Stimulated activated CD4-positive, alpha-beta T cell treated with anti-CD3 and anti-CD28 coated beads, Interleukin-12 subunit alpha, Interleukin-12 subunit beta, amount 100 ng/mL, for 4 hours (primary cell): ENCODE measurements at places on chromosomes 4 and X.

DNA sequence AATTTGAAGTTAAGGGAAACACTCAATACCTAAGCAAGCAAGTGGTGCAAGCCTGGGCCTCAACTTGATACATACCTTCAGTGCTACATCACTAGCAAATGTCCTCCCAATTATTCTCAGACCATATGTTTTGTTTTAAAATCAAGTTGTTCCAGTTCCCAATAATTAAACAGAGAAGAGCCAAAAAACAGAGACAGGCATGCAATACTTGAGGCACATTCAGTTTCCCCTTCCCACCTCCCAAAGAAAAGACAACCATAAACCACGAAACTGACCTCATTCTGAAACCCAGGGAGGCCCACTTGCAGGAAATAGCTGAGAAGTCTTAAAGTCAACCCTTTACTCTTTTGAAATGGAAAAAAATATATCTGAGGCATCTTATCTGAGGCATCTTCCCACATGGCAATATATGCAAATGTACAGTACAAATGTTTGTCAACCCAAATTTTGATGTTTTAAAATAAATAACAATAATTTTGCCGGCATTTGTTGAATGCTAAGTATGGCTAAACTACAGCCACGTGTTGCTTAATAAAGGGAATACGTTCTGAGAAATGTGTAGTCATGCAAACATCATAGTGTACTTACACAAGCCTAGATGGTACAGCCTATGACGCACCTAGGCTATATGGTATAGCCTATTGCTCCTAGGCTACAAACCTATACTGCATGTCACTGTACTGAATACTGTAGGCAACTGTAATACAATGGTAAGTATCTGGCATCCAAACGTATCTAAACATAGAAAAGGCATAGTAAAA, 147.5 kb downstream of the TSPAN5 start:
- no peak for DNase-seq

DNA sequence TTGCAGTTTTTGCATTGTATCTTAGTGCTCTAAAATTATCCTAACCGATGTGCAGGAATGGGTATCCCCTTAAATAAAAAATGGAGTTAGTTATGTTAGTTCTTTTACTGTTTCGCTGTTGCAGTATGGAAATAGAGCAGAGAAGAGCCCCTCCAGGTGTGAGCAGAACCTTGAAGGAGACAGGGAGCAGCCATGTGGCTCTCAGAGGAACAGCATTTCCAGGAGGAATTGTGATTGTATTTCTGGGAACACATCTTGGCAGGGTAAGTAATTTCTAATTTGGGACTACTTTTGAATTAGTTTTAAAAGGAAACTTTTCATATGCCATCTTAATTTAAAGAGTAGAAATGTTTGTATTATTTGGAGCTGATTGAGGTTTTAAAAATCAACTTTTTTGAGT, 5.3 kb upstream of the CCDC158 start:
- DNase-seq = no peak

DNA sequence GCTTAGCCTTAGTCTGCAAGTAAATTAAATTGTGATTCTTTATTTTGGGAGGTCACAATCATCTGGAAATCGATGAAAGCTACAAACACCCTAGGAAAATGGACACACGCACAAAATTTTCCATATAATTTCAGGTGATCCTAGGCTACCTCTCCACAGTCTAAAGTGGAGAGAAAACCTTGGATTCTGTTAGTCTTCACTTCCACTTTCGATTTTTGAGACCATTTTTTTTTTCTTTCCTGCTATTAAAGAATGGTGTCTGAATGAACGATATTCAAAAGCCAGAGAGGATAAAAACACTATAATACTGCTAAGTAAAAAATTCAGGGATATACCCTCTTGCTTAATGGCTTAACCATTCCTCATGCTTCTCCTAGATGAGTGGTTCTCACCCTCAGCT, 1.7 kb downstream of the FBXL5 start:
- DNase-seq = no peak

GRCh38 chr4:4912155-4912554, 52.7 kb downstream of the MSX1 start:
- no peak for DNase-seq

GRCh38 chr4:140693562-140693961, 62.6 kb downstream of the TBC1D9 start:
- no peak for DNase-seq

DNA sequence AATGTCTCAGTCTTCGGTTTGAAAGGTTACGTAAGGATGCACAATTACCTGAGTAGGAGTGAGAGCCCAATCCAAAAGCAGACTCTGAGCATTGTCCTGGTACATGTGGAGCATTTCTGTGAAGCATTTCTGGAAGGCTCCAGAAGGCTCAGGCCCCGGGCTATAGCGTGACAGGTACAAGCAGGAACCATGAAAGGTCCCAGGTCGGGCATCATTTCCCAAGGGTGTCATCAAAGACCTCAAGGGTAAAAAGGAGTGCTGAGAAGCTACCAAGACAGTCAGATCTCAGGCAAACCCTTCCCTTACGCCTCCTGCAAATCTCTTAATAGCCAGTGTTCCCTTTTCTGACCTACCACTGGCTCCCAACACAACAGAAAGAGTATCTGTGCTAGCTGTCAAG, 30.8 kb downstream of the GPC4 start:
- DNase-seq = no peak

- no peak for DNase-seq
Measured at GRCh38 chrX:135437867-135438733, 16.4 kb downstream of the SMIM10L2A start.

DNA sequence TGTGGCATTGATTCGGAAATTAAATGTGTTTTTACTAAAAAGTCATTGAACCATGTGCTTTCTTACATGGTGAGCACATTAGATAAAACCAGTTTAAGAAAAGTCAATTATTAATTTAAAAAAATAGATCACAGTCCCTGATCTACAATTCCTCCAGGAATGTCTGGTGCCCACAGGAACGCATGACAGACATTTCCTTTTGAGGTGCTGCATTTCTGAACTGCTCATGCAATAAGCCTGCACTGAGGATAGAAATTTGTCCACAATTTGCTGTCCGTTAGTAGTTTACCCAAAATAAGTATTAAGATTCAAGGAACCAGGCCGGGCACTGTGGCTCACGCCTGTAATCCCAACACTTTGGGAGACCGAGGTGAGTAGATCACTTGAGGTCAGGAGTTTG, 8.2 kb upstream of the ADAMTS3 start:
- DNase-seq = no peak

DNA sequence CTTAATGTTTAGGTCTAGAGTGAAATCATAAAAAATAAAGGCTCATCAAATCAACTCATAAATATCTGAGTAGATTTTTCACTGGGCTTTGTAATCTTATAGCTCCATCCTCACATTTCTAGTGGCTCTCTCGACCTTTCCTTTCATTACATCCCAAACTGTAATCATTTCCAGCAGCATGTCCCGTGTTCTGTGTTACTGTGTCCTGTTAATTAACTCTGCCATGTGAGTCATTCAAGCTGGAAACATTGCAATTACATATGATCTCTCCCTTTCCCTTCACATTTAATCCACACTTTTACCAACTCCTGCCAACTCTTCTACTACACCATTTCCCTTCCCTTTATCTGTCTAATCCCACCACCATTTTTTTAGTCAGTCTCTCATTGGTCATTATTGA, 75.5 kb downstream of the UGT8 start:
- DNase-seq = no peak

DNA sequence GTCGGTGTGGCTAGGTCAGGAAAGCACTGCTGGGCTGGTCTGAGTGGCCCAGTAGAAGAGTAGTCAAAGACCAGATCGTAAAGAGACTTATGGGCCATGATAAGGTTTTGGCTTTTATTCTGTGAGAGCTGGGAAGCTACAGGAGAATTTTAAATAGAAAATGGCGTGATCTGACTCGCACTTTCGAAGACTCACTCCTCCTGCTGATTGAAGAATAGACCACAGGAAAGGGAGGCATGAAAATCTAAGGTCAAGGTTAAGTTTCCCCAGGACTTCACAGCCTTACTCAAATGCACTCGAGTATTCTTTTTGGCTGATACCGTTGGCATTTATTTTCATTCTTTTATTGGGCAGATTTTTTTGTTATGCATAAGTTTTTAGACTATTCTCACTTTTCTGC, 231.4 kb upstream of the ANKRD50 start:
- no peak for DNase-seq

DNA sequence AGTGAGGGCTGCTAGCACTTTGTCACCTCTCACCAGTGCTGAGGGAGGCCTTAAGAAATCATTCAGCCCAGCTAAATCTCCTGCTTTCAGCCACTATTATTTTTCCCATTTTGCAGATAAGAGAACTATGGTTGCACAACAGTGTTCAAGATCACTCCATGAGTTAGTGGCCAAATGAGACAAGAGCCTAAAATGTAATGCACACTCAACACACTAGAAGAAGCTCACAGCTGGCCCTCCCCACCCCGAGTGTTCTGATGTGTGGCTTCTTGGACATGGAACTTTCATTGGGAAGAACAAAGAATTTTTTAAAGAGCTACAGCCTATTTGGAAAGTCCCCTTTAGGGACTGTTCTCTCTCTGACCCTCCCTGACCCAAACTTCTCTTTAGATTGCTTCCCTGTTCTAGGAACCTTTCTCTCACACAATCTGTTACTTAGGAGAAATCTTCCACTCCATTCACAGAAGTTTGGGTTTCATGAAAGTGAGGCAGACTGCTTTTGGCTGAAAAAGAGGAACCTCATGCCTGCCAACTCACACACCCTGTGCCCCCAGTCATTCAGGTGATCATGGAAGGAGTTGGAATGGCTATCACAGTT, 44.0 kb upstream of the CT47C1 start:
- DNase-seq = no peak

GRCh38 chr4:181698221-181698620, 545.0 kb upstream of the TENM3 start:
- DNase-seq = no peak

- DNase-seq = no peak
Measured at GRCh38 chrX:78029663-78030062, 60.2 kb upstream of the PGAM4 start.

GRCh38 chr4:85491527-85491926, 16.6 kb downstream of the ARHGAP24 start:
- DNase-seq = no peak

GRCh38 chrX:48107717-48108116, 22.7 kb upstream of the SPACA5B start:
- no peak for DNase-seq

DNA sequence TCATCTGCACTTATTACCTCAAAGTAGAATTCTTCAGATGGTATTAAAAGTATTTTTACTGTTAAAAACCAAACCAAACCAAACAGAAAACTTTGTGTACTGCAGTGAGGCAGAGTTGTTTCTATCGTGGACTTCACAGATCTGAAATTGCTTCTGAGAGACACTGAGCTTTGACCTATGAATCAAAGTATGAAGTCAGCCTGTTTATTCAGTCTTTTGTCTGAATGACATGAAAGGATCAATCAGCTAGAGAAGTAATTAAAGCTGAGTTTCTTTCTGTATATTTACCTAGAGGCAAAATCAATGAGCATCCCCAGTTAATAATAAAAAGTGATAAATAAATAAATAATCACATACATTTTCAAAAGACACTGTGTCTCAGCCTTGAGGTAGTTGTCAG, 2121.0 kb downstream of the PCDH7 start:
- no peak for DNase-seq

DNA sequence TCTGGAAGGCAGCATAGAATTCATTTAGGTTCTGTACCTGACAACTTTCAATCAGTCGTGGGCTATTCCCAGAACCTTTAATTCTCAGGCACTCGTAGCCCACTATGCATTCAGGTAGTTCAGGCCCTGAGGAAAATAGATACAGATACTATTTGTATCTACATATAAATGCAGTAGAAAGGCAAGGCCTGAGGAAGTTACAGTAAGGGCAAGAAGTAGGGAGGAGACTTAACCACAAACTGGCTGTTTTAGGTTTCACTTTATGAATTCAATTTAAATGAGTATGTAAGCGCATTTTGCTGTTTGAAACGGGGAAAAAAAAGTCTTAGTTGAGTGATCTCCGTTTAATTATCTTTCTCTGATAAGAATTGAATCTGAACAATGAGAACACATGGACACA, 529.4 kb upstream of the ATOH1 start:
- no peak for DNase-seq

- DNase-seq = no peak
Measured at GRCh38 chr4:67929426-67929825, 33.9 kb downstream of the TMPRSS11A start.

- DNase-seq = no peak
Measured at GRCh38 chr4:156495091-156495490, 476.5 kb downstream of the PDGFC start.

GRCh38 chr4:61619528-61619927, 419.4 kb downstream of the ADGRL3 start:
- DNase-seq = no peak

DNA sequence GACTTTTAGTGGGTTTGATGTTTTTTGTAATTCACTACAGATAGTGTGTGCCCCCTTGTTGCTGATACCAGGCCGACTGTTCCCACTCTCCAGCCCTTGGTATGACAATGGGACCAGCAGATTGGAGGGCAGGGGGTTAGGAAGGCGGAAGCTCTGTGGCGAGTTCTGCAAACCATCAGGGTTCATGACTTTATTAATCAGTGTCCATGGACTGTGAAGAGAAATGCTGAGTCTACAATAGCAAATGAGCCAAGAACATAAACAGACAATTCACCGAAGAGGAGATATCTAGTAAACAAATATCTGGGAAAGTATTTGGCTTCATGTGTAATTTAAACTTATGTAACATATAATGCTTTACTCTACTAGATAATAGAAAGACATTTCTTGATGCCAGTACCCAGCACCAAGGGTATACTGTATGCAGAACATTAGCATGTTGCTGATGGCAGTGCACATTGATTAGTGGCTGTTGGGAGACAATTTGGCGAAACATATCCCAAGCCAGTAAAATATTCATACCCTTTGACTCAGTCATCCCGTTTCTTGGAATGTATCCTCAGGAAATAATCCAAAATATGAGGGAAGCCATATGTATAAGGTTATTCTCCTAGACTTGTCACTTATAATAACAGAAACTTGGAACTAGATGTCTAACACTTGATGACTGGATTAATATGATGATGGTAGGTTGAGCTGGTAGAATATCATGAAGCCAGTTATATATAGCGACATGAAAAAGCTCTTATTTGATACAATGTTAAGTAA, 169.4 kb downstream of the PTTG2 start:
- no peak for DNase-seq

- DNase-seq = no peak
Measured at GRCh38 chrX:7263961-7264360, 116.0 kb upstream of the PUDP start.

DNA sequence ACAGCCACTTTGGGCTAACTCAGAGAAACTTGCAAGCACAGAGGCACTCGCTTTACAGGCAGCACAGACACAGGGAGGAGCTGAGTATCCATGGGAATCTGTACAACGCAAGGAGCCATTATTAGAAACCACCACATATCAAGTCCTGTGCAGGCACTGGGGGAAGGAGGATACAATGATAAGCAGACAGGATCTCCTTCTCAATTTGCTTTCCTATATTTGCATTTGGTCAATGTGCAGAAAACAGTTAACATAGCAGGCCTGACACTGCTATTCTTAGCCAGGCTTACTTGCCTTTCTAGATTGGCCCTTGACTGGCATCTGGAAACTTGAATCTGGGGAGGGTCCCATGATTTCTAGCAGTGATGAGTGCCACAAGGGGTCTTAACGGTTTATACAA, 65.8 kb downstream of the TEC start:
- no peak for DNase-seq

GRCh38 chr4:177573507-177573906, 131.3 kb upstream of the AGA start:
- no peak for DNase-seq

GRCh38 chr4:98433691-98434090, 172.5 kb downstream of the RAP1GDS1 start:
- no peak for DNase-seq
